Colonic mucosa (tissue), 4 donors: ENCODE measurements at places on chromosomes 16 and 17. TPM values are rescaled to one million over a fixed set of nuclear protein-coding genes. Genes with fewer than 3 reads are reported as not detected.

- no peaks in the 10 kb centered on the region for H3K36me3 ChIP-seq
- H3K4me1 ChIP-seq, result peaks cover 14% of the 10 kb centered on the region
- no peak overlapping the region for H3K27ac ChIP-seq
- H3K27me3 ChIP-seq, result no peaks in the 10 kb centered on the region
- no peak for DNase-seq
Measured at GRCh38 chr17:81314398-81315081, 19.4 kb upstream of the SLC38A10 start.

DNA sequence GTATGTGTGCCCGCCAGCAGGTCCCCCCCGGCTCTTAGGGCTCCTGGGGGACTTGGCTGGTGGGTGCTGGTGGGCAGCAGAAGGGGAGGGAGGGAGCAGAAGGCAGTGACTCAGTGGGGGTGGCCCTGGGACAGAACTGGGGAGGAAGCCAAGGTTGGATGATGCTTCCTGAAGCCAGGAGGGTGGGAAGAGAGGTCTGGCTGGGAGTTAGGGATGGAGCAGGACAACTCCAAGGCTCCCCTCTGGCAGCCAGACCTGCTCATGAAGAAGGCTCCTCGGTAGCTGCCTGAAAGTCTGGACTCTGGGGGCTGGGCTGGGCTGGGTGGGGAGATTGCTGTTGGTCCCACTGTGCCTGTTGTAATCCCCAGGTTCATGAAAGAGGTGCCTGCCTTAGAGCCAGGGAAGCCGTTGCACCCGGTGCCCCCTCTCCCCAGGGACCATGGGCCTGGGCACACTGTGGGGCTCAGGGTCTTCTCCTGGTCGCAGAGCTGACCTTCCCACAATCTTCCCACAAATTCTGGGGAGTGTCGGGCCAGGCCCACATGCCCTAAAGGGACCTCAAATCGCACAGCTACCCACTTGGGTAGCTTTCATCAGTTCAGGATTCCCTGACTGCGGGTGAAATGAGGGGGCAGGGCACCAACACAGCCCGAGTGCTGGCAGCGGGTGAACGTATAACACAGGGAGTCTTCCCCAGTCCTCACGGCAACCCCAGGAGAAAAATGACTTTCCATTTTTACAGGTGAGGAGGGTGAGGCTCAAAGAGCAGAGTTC is 1.1 kb upstream of the PLEKHG4 start:
- peak overlapping the region; percentile 48 for H3K27ac ChIP-seq
- no peaks in the 10 kb centered on the region for H3K4me1 ChIP-seq
- no peaks in the 10 kb centered on the region for H3K27me3 ChIP-seq
- H3K36me3 ChIP-seq, result no peaks in the 10 kb centered on the region
- peak; percentile 26 for DNase-seq
- peak overlapping the region; percentile 63 for H3K4me3 ChIP-seq

DNA sequence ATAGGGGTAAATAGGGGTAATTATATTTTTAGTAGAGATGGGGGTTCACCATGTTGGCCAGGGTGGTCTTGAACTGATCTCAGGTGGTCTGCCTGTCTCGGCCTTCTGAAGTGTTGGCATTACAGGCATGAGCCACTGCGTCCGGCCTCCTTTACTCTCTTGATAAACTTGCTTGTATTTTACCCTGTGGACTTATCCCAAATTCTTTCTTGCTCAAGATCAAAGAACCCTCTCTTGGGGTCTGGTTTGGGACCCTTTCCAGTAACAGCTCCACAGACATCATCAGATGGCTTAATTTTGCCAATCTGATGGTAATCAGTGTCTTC is 5.6 kb upstream of the C1QTNF1 start:
- DNase-seq, result no peak
- no peak overlapping the region for H3K4me3 ChIP-seq
- H3K27ac ChIP-seq, result no peak overlapping the region
- peaks cover 22% of the 10 kb centered on the region for H3K4me1 ChIP-seq
- no peaks in the 10 kb centered on the region for H3K36me3 ChIP-seq
- no peaks in the 10 kb centered on the region for H3K27me3 ChIP-seq

- H3K27ac ChIP-seq, result no peak overlapping the region
- DNase-seq, result no peak
- H3K36me3 ChIP-seq, result no peaks in the 10 kb centered on the region
Measured at GRCh38 chr16:20214401-20214800, 112.9 kb downstream of the GP2 start.

DNA sequence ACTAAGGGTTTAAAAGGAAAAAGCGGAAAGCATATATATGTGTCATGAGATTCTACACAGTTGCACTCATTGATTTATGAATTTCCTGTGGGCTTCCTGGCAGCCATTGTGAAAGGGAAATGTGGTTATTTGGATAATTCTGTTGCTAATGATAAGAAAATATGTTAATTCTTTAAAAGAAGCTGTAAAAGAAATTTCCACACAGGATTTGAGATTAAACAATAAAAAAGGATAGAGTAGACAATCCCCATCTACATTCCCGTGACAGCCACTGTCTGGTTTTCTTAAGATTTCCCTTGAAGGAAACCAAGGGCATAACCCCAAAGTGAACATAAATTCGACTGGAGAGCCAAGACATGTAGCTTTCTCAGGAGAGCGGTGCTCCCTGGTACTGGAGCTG is 397.5 kb downstream of the CPPED1 start:
- no peak overlapping the region for H3K4me3 ChIP-seq
- H3K36me3 ChIP-seq, result no peaks in the 10 kb centered on the region
- no peaks in the 10 kb centered on the region for H3K27me3 ChIP-seq
- H3K27ac ChIP-seq, result no peak overlapping the region

RHBDL1 gene
- 4.0 TPM for total RNA-seq

TAF1C gene
- total RNA-seq, result 45.6 TPM
